ENCODE measurements at places on chromosomes 2 and 18.

DNA sequence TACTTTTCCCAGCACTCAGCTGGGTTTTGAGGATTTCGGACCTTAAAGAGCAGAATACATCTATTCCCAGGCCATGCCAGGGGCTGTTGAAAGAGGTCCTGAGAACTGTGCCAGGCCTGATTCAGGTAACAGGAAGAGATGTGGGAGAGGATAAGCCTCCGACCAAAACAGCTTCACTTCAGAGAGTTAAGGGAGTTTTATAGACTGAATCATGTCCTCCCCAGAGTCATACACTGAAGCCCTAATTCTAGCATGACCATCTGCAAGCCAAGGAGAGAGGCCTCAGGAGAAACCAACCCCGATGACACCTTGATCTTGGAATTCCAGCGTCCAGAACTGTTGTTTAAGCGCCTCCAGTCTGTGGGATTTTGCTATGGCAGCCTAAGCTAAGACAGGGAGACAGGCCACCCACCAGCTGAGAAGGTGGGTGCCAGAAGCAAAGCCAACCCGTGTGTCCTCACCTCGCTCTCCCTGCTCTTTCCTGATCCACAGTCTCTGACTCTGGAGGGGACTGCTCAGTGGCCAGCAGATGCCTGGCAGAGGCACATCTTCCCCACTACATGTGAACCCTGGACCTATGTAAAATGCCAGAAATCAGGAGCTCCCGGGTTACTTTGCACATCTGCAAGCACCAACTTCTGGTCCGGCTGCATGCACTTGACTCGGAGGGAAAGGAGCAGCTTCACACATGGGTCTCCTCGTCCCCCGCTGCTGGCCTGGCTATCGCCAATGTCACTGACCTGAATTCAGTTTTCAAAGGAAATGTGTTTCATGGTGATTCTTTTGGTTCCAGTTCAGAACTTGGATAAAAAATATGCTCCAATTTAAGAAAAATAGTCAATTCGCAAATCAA is 116.8 kb upstream of the EPC2 start:
- DNase-seq: no peak

DNA sequence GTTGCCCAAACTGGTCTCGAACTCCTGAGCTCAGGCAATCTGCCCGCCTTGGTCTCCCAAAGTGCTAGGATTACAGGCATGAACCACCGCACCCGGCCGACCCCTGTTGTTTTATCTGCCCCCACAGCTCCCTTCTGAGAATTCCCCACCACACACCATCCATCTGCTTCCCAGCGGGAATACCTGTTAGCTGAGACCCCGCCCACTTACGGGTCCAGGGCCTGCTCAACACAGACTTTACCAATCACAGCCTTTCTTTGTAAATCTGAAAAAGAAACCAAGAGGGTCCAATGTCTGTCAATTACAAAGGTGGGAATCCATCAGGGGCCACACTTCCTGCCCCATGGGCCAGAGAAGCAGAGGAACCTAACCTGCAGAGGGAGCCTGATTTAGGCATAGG is 14.2 kb upstream of the CABLES1 start:
- DNase-seq: no peak

DNA sequence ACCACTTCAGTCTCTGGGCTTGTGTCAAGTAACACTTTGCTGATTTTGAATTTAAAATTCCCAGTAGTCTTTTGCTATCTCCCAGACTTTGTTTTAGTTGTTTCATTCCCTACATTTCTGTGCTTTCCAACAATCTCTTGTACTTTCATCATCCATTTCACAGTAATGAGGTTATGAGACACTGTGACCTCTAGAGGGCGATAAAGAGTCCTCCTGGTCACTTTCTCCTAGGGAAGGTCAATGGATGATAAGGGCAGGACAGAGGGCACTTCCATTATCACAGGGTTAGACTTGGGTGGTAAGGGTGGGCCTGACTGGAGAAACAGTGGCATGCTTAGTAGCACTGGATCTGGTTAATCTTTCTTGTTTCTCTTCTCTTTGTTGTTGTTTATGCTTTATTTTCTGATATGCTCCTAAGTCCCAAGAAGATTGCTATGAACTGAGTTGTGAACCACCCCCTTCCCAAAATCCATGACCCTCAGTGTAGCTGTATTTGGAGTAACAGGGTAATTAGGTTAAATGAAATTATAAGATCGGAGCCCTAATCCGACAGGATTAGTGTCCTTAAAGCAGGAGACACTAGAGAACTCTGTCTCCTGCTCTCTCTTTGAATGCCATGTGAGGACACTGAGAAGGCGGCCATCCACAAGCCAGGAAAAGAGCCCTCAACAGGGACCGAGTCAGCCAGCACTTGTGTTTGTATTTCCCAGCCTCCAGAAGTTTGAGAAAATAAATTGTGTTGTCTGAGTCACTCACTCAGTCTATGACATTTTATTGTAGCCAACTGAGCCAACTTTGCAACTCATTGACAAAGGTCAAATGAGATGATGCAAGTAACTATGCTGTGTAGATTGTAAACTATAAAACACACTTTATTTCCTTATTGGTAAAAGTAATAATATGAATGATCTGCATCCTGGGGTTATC is 779.2 kb downstream of the CNTNAP5 start:
- DNase-seq: no peak

DNA sequence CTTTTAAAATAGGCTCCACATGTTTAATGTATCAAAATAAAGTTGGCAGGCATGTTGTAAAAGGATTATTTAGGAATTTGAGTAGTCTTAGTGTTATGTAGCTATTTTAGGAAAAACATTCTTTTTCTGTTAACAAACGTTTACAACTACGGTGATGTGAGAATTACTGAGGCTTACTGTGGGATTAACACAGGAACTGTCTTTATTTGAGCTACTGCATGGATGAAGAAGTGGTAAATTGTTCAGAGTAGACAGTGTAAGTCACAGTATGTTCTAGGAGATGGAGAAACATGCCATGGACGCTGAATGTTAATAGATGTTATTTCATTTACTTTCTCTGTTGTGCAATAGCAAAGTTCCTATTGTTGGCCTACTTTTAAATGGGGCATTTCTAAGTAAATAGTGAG is 1.6 kb downstream of the PPM1B start:
- DNase-seq: no peak

DNA sequence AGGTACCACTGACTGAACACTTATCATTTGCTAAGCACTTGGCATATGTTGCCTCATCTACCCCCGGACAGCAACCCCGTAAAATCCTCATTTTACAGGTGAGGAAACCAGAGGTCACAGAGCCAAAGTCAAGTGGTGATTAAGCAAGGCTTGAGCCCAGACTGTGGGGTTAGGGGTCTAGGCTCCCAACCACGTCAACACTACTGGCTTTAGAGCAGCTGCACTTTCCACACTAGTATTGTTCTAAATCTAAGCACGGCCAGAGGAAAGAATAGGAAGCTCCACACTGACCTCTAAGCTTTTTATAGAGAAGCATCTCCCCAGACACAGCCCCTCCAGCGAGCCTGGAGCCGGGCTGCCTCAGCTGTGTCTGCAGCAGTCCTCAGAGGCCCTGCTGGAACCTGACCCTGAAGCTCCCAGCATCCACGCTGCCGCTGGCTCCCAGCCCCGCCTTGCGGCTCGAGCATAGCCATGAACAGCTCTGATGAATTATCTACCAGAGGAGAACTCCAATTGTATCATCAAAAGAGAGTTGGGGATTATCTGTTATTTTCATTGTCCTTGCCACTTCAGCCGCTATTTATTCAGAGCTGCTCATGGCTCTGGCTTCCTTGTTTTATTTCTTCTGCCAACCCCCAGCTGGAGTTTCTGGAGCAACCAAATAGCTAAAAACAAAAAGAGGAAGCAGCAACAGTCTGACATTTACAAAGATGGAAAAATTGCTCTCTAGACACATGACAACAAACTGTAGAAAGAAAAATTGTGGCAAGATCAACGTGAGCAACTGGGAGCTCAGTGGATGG is 62.2 kb upstream of the RTN4 start:
- no peak for DNase-seq

- no peak for DNase-seq
Observed at GRCh38 chr2:60260639-60261296, 292.7 kb downstream of the BCL11A start.

DNA sequence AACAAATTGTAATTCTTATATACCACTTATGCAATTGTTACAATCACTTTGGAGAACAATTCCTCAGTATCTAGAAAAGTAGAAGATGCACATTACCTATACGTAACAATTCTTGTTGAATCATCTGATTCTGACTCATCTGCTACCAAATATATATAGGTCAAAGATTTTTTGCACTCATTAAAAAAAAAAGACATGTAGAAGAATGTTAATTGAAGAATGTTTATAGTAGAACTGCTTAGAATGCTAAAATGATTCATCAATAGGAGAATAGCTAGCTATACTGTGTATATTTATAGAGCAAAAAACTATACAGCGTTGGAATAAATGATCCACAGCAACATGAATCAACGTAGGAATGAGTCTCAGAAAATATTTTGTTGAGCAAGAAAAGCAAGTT is 29.5 kb upstream of the STAT1 start:
- DNase-seq: no peak

DNA sequence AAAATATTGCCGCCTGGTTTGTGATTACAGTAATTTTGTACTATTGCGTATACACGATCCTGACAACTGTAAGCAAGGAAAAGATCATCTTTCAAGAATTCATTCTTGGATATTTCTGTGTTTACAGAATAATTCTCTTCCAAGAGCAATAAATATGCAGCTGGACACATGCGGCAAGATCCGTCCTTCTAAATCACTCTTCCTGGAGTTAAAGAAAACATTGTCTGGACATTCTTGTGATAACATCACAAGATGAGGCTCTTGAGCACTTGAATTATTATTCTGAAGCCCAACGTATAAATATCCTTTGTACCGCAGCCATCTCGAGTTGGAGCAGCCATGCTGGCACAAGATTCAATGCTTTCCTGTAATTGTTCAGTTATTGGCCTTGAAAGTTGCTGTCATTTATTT is 9.9 kb downstream of the FHL2 start:
- DNase-seq: no peak

DNA sequence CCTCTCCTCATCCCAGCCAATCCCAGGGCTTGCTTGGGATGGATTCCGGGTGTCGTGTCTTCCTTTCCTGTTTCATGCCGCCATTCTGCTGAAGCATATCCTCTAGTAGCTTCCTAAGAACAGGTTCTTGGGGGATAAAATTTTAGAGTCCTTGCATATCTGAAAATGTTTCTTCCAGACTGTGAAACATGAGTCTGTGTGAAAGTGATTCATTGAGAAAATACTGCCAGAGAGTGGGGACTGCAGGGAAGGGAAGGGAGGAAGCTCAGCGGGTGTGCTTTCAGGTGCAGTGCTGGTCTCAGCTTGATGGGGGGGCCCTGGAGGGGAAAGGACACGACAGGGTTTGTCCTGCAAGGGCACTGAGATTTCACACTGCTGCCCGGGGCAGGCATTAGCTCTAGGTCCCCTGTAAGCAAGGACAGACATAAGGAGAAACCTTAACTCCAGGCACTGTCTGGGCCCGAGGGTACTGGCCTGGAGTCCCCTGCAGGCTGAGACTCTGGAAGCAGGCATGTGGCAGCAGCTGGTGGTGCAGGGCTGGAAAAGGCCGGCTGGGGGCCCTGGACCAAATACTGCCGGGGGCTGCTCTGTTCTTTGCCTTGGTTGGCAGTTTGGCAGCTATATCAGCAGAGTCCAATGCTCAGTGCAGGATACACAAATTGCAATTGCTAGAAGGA is 97.6 kb upstream of the HS6ST1 start:
- DNase-seq: no peak

DNA sequence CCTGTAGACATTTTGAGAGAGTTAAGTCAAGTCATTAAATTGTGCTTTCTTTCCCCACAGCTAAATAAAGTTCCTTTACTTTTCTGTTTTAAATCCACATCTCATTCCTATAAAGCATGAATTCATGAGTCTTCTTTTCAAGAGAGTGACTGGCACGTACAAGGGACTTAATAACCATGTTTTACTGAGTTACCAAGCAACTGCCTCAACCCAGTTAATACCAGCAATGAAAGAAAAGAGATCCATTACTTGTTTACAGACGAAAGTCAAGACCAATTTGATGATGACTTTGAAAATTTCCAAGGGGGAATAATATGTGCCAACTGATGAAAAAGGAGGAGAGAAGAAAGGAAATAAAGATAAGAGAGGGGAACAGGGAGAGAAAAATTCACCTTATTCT is 1082.5 kb upstream of the GYPC start:
- no peak for DNase-seq

DNA sequence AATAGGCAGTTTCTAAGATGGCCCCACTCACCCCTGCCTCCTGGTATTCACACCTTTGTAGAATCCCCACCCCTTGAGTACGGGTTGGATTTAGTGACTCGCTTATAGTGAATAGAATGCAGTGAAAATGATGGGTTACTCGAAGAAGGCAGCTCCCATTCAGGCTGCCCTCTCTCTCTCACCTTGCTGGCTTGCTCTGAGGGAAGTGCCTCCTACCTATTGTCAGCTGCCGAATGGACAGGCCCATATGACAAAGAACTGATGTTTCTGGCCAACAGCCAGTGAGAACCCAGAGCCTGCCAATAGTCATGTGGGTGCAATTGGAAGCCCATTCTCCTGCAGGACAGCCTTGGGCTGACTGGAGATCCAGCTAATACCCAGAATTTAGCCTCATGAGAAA is 22.1 kb upstream of the RNF103 start:
- DNase-seq: no peak

DNA sequence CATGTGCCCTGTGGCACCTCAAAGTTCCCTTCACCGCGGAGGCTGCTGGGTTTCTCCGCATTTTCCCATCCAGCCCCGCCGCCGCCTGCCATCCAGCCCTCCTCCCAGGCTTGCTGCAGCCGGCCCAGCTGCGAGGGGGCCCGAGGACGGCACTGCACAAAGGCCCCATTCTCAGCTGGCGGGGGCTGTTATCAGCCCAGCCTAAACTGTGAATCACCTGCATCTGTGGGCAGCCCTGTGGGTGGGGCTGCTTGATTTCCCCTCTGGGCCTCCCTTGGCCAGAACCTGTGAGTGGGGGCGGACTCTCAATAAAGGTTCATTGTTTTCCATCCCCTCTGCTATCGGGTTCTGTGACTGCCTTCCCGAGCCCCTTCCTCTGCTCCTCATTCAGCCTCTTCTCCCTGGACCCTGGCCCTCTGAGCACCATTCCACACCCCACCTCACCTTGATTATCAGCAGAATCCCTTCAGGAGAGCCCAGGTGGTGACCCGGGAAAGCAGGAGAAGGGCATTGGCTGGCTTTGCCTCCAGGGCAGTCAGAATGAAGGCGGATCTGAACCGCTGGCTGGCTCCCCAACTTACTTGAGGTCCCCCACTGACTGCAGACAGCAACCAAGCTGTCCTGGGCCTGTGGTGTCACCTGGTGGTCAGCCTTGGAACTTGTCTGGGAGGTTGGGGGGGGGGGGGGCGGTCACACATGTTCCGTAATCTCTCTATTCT is 204.5 kb downstream of the ZFP36L2 start:
- no peak for DNase-seq

GRCh38 chr2:54680397-54681041 is 42.9 kb upstream of the EML6 start:
- no peak for DNase-seq

- no peak for DNase-seq
Observed at GRCh38 chr2:146615778-146616177, 1229.1 kb upstream of the ACVR2A start.

GRCh38 chr2:7452110-7452876 is 535.1 kb downstream of the RNF144A start:
- DNase-seq: no peak

All from stimulated activated CD4-positive, alpha-beta T cell treated with anti-CD3 and anti-CD28 coated beads, Interleukin-4, amount 100 ng/mL, for 1 hour (primary cell).